ELR (cell line): ENCODE measurements at places on chromosomes 1 and 21.

GRCh38 chr1:108881369-108881768 is 4.6 kb downstream of the GPSM2 start:
- peak; percentile 44 for DNase-seq

DNA sequence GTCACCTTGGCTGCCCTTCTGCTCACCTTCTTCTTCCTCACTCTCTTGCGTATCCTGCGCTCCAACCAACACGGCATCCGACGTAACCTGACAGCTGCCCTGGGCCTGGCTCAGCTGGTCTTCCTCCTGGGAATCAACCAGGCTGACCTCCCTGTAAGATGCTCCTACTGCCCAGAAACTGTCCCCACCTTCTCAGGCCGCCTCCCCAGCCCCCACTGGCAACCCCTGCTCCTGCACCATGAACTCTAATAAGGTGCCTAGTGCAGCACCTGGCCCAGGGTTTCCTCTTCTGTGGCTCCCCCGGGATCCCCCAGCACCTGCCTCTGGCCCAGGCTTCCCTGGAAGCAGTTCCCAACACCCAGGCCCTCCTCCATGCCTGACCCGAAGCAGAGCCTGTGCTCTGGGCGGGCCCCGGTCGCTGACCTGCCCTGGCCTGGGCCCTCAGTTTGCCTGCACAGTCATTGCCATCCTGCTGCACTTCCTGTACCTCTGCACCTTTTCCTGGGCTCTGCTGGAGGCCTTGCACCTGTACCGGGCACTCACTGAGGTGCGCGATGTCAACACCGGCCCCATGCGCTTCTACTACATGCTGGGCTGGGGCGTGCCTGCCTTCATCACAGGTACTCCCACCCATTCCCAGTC is 12.8 kb downstream of the PSRC1 start:
- DNase-seq: no peak

- DNase-seq: no peak
These were observed 17.6 kb downstream of the USP33 start for GRCh38 chr1:77742011-77742555.

DNA sequence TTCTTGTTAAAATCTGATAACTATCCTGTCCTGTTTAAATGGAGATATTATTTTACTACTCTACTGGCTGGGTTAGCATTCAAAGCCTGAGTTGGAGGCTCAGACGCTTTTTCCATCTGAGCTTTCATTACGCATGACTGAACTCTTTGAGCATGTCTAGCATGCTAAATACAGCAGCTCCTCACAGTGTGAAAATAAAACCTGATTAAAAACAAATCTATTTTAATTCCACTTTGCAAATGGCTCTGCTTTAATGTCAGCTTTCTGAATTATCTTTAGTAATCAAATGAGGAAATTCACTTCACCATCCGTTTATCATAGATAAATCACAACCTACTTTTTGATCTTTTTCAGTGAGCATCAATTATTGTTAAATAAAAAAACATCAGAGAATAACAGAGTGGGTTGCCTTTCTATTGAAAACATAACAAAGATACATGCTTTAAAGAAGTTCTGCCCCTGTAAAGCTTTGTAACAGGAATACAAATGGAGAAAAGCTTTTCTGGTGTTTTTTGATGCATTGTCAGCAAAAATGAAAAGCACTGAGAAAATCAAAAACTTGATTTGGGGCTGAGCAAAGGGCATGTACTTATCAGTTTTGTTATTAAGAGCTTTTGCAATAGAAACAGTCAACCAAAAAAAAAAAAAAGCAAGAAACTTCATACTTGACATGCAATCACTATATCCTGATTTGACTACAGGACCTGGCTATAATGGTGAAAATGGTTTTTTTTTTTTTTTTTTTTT is 3.5 kb upstream of the SPEN start:
- no peak for DNase-seq

GRCh38 chr1:17250601-17251000 is 1.7 kb downstream of the PADI3 start:
- DNase-seq: peak; percentile 46

- DNase-seq: peak; percentile 93
These were observed 56.0 kb upstream of the RAP1A start for GRCh38 chr1:111563619-111564018.
